ENCODE measurements at places on chromosomes 2 and 18.
A peak's percentile ranks its signal among the peaks of the same experiment; 100 is the strongest.

DNA sequence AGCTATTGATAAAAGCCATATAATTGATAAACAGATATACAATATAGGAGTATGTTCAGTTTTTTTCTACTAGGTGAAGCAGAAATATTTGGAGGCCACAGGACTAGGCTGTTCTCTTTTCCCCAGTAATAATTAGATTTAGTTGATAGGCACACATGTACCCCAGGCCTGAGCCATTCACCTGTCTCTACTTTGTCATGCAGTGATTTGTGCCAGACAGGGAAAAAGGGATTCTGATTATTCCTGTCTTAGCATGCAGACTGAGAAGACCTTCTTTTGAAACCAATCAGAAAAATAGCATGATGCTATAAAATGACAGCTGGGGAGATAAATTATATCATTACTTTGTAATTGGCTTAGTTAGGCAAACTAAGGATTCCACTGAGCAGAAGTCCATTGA is 94.3 kb downstream of the DOCK10 start:
- DNase-seq: no peak

- DNase-seq: no peak
Measured at GRCh38 chr2:190506666-190507065, 27.9 kb downstream of the NEMP2 start.

GRCh38 chr2:205133544-205133943 is 548.8 kb upstream of the NRP2 start:
- DNase-seq: no peak

DNA sequence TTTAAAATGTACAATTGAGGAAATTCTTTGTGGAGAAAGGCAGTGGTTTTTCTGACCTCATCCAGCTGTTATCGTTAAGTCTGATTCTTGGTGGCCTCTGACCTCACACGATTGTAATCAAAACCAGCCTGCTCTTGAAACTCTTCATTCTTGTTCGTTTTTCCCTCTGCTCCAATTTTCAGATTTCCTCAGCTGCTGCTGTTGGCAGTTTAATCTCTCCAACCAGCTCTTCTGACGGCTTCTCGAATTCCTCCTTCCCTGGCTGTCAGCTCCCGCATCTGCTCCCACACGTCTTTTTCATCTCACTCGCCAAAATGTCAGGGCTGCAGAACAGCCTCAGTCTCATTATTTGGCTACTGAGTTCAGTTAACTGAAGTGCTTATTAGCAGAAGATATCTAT is 136.1 kb downstream of the DCDC2C start:
- no peak for DNase-seq

- DNase-seq: no peak
Measured at GRCh38 chr2:167733747-167734146, 513.6 kb downstream of the STK39 start.

DNA sequence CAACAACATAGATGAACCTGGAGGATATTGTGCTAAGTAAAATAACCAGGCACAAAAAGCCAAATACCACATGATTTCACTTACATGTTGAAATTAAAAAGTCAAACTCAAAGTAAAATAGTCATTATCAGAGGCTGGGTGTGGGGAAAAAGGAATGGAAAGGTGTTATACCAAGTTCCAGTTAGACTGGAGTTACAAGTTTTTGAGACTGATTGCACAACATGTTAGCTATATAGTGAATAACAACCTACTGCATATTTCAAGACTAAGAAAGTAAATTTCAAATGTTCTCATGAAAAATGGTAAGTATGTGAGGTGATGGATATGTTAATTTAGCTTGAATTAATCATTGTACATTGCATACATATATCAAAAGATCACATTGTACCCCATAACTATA is 116.8 kb upstream of the HNMT start:
- DNase-seq: no peak

- peak; percentile 44 for DNase-seq
Measured at GRCh38 chr2:24276349-24276899, 83.9 kb downstream of the ITSN2 start.

- no peak for DNase-seq
Measured at GRCh38 chr18:2201036-2201600, 370.2 kb downstream of the METTL4 start.

DNA sequence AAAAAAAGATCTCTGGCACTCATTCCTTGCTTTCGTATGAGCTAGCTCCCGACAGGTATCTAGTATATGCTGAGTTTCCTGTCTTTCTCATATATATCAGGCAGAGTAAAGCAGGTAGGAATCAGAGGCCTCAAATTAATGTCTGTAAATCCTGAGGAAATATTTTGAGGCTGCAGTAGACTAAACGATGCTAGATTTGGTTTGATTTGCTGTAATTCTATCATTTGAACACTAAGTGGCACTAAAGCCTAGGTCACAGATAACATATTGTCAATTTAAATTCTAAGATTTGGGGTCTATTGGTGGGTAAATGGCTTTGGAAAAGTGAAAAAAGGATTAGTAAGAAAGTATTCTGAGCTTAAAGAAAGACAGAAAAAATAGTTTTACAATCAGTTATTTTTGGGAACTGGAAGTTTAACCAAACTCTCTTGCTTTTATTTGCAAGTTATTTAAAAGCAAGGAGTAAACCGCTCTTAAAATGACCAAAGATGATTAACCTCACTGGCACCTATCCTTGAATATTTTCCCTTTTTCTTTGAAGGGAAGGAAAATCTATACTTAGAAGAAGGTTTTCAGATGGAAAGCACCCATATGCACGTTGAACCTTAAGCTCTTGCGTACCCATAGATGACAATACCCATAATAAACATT is 37.6 kb upstream of the SLC4A10 start:
- peak; percentile 6 for DNase-seq

GRCh38 chr2:173026479-173026878 is 49.2 kb upstream of the MAP3K20 start:
- no peak for DNase-seq

GRCh38 chr2:34737146-34737545 is 1138.0 kb upstream of the FAM98A start:
- no peak for DNase-seq

GRCh38 chr18:31102025-31102684 is at the start of gene DSC2:
Gene DSC2 (minus strand): TSS chr18:31102421. CDS start chr18:31101971, 450 bp downstream.
- DNase-seq: no peak

DNA sequence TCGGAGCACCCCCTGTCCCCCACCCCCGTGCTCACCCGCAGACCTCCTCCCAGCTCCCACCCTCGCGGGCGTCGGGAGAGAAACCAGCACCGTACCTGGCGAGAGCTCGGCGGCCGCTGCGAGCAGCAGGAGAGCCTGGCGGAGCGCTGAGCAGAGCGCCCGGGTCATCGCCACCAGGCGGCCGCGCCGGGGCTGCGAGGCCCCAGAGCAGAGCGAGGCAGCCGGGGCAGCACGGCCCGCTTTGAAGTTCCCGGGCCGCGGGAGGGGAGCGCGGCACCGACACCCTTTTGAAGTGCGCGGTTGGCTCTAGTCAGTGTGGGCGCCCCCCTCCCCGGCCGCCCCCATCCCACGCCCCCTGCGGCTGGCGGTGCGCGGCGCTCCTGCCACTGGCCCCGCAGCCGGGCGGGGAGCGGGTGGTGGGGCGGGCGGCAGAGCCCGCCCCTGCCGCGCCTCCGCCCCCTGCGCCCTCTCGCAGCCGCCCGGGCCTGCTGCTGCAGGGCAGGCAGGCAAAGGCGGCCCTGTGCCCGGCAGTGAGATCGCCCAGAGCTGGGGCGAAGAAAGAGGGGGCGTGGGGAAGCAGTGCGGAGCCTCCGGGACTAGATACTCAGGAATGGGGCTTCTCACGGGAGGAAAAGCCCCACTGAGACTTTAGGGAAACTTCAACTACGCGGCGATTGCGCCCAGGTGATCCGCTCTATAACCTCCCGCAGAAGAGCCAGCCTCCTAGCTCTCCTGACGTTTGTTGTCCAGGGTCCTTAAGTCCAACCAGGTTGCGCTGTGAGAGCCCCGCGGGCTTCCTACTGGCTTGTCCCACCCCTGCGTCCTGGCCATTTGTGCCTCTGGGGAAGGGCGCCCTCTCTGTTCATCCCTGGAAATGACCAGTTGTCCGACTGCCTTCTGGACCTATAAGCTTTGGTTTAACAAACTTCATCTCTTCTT is at the start of gene ACVR1C:
TSS of gene ACVR1C (minus strand) at position 388 of the 939 bp plus-strand sequence. CDS start at position 168, 220 bp downstream.
- peak; percentile 55 for DNase-seq

All from inflammatory macrophage treated with lipopolysaccharide for 4 hours (primary cell).